ENCODE measurements at places on chromosomes 1 and 21.

DNA sequence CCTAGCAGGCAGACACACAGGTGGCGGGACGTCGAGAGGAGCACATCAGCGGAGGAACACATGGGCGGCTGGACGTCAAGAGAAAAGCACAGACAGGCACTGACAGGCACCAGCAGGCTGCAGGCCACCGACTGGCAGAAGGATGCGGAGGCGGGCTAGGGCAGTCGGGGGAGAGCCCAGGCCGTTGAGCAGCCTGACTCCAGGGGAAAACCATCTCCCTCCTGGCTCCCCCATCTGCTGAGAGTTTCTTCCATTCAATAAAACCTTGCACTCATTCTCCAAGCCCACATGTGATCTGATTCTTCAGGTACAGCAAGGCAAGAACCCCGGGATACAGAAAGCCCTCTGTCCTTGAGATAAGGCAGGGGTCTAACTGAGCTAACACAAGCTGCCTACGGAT, 25.5 kb downstream of the B3GALT5 start:
- DNase-seq = no peak

DNA sequence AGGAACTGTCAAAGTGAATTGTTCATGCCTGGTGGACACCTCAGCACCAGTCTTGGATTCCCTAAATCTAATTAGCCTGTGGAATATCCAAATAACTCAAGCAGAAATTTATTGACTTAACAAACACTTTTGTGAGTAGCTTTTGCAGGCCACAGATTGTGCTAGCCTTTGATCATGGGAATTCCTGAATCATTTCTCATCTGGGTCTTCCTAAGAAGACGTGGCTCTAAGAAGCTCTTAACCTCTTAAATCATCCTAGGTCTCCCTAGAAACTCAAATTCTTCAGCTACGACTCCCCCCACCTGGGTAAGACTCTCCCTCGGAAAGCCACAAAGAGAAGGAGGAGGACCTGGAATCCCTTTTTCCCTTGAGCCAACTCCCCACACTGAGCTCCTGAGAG, 53.8 kb upstream of the PSEN2 start:
- no peak for DNase-seq

GRCh38 chr1:167683641-167684502, 37.9 kb upstream of the MPZL1 start:
- DNase-seq = no peak

DNA sequence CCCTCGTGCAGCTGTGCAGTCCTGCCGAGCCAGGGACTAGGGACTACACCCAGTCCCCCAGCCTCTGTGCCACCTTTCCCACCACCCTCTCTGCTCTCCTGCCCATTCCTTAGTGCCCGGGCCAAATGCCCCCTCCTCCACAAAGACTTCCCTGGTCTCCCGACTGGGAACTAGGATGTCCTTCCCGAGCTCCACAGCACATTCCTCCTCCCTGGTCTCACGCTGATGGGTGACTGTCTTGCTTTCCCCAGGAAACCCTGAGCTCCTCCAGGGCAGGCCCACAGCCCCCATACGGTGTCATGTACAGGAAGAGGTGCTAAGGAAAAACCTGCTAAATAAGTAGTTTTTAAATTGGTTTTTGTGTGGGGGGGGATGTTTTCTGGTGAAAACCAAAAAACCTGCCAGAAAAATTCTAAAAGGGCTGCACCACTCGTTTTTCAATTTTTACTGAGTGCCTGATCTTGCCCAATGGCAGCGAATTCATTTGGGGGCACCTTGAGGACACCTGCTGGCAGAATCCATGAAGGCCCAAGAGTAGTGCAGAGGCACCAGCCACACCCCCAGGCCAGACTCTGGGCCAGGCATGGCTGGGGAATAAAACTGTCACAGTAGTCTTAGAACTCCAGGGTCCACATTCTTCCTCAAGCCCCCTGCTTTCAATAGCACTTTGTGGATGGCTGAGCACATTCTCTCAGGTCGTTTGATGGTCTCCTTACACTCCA, 50.4 kb downstream of the GLIS1 start:
- no peak for DNase-seq

GRCh38 chr1:14606632-14607031, 8.1 kb downstream of the KAZN start:
- no peak for DNase-seq

GRCh38 chr1:112465122-112465521, 43.6 kb upstream of the WNT2B start:
- no peak for DNase-seq

DNA sequence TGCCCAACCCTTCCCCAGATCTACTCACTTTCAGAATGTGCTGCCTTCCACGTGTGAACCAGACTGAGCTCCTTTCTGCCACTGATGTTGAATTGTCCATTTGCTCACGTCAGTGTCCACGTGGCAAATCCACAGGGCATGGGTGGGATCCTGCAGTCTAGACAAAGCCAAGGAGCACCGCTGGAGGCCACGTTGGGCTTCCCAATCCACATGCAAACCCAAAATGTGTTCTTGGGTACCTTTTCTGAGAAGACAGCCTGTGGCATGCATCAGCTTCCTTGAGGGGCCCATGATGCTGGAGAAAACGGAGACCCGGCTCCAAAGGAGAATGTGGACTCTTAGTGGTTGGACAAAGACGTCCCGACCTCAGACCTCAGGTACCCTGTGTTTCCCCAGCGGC, 87.6 kb downstream of the PDE9A start:
- DNase-seq = no peak

DNA sequence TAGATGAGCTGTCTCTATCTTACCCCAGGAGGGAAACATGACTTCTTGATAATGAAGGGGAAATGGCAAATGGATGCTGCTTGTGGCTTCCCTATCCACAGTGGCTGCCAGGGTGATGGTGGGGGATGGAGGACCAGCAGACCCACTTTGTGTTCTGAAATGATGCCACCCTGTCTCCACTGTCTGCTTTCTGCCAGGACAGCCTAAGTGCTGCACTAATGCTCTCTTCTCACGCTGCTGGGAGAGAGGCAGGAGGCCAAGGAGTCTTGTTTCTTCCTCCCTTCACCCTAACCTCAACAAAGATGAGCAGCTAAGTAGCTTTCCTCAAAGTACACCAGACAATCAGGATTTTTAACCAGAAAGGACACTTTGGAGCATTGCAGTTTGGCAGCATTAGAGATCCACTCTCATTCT, 36.6 kb downstream of the XCL1 start:
- no peak for DNase-seq

- no peak for DNase-seq
These were observed 852.0 kb upstream of the ADAMTS5 start for GRCh38 chr21:27818847-27819246.

GRCh38 chr1:54791880-54792522, 9.1 kb downstream of the TTC22 start:
- DNase-seq = peak; percentile 34

GRCh38 chr1:39758556-39759435, 12.4 kb downstream of the OXCT2 start:
- DNase-seq = no peak

DNA sequence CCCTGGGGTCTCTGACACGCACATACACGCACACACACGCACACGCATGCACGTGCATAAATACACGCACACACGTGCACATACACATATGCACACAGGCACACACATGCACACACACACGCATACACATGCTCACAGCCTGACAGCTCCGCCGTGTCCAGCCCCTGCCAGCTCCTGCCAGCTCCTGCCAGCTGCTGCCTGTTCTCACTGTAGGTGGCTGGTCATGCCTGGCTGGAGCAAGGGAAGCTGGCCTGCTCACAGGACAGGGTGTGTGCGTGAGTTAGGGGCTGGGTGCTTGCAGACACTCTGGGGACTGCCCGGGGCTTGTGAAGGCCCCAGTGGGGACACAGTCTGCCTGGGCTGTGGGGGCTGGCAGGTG, 4.9 kb downstream of the PLCH2 start:
- DNase-seq = no peak

- no peak for DNase-seq
These were observed 1.4 kb downstream of the HMGN1 start for GRCh38 chr21:39347537-39347936.

DNA sequence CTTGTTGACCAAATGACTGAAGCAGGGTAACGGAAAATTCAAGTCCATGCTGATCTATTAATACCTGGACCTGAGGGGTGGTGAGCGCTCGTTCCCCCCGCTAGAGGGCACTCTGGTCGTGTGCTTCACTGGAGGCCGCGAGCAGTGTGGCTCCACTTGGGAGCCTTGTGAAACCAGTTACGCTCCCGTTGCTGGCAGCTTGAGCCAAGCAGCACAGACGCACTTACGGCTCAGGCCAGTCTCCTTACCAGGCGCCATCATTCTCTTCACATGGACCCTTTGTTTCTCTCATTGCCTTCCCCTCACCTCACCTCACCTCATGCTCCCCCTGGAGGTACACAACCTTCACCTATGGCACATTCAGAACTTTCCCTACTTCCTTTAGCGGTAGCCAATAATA, 49.7 kb upstream of the TSPAN2 start:
- peak; percentile 45 for DNase-seq

GRCh38 chr1:59696421-59697115, 118.2 kb upstream of the HOOK1 start:
- peak; percentile 34 for DNase-seq

GRCh38 chr1:118928739-118929554, 59.2 kb downstream of the TBX15 start:
- DNase-seq = no peak

DNA sequence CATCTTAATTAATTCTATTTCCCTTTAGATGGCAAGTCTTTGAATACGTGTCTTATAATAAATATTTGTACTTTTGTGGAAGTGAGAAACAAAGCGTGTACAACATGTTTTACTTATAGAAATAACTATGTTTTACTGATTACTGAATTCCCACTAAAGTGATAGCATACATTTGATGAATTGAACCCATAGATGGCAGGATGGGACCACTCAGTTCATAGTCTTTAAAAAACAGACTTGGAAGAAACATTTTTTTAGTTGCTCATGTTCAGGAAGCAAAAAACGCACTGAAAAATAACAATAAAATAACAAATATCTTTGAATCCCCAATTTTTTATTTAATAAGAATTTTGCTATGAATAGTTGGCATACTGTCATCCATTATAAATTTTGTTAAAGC, 507.1 kb upstream of the ZRANB2 start:
- no peak for DNase-seq

- no peak for DNase-seq
These were observed 21.6 kb downstream of the DRAXIN start for GRCh38 chr1:11713095-11713494.

DNA sequence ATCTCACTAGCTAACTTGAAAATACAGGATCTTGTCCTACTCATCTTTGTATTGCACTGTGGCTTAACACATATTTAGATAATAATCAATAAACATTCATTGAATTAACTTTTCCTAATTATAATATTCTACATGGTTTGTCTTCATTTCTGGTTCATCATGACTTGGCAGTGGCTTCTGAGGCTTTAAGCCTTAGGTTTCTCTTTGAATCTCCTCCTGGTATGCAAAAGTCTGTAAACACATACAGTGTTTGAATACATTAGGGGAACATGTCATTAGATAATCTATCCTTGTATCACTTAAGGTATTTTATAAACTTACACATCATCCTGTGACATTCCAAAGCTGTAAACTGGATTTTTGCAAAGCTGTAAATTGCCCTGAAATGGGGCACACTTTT, 20.6 kb downstream of the CTSK start:
- DNase-seq = no peak

- no peak for DNase-seq
These were observed 93.0 kb downstream of the MTR start for GRCh38 chr1:236888126-236888525.

GRCh38 chr1:32864375-32865019, 6.2 kb downstream of the FNDC5 start:
- no peak for DNase-seq

DNA sequence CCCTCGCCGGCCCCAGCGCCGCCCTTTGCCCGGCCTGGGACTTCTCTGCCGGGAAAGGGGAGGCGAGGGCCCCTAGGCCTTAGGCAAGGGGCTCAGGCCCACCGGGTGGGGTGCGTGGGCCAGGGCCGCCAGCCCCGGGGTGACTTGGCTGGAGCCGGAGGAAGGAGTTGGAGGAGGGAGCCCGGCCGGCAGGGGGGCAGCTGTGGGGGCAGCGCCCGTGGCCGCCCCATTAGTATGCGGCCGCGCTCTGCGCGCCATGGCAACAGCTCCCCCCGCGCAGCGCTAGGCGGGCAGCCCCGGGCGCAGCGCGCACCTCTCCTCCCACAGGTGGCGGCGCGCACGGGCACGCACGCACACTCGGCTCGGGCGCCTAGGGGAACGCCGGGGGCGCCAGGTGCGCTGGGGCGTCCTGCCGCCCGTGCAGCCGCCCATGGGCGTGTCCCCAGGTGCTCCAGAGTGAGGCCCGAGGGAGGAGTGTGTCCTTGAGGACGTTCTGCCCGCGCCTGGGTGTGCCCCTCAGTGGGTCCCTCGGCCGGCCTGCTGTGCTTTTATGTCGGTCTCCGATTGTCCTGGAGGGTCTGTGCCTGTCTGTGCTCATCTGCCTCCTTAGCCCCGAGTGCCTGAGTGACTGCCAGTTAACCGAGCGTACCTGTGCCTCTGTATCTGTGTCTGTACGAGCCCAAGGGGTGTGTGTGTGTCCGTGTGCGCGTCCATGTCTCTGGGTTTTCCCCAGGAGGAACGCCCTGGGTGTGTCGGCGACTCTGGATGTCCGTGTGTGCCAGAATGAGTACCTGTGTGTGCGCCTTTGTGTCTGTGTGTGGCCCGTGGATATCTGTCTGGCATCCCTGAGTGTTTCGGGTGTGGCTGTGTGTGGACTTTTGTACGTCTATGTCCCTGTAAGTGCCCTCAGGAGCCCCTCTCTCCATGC, 38.2 kb upstream of the WASF2 start:
- DNase-seq = peak; percentile 64

DNA sequence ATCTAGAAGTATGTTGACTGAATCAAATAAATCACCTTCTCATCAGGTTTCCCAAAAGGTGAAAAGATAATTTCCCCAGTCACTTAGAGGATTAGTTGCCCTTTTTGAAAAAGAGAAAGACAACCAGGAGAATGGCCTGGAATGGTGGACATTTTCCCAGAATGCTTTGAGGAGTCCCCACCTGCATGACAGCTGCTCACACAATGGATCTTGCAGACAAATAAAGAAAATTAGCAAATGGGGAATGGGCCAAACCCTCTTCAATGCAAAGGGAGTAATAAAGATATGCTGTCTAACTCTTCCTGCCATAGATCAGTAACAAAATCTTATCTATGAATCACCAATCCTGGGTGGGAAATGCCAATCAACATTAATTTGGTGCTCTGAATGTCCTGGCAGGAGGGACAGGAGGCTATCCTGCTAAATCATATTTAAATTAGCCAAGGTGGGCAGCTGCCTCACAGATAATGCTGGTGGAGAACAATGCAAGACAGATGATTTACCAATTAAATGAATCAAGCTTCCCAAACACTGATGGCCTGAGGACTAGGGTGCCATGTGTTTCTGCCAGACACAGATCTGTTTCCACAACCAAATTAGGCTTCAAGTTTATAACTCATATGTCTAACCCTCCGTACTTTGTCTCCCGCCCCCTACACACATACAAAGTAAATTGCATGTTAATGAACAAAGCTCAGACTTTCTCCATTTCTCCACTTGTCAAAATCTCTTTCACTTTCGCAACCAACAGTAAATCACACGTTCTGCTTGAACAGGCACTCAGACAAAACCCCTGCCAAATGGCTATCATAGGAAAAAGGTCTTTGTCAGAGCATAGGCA, 488.0 kb upstream of the PLXNA2 start:
- DNase-seq = no peak
